ENCODE measurements at places on chromosomes 1 and 21.

- DNase-seq: no peak
Measured at GRCh38 chr21:41779659-41780058, 12.8 kb upstream of the RIPK4 start.

DNA sequence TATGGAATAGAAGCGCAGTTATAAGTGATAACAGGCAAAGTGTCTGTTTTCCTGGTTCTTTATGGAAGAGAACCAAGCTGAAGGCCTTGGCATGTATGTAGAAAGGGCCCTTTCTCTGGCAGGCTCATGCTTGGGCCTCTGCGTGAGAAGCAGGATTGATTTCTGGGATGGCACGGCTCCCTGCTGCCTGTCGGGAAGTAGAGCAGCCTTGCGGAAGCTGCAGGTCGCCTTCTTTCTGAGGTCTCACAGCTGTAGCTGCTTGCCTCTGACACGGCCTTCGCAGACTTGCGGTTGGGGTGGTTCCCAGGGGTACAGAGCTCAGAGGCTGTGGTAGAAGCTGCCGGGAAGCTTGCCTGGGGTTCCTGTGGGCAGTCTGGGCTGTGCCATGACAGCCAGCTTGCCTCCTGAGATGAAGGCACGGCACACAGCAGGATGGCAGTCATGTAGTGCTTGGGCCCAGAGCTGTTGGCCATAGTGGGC is 39.4 kb downstream of the TRAPPC10 start:
- DNase-seq: no peak

DNA sequence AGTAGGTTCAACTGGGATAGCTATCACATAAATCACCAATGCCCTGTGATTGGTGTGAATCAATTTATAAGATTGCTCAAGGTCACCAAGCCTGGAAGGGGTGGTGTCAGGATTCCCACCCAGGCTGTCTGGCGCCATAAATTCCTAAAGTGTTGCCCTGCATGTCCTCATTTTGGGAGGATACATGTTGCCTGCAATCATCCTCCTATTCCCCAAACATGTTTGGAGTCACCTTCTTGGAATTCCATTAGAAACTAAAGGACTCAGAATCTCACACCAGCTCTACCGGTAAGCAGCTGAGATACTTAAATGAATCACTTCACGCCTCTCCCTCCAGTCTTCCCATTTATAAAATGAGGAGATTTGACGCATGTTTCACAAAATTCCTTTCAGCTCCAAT is 54.1 kb upstream of the SLC45A1 start:
- DNase-seq: no peak

- no peak for DNase-seq
Measured at GRCh38 chr1:212205006-212205405, 80.2 kb upstream of the PPP2R5A start.

GRCh38 chr1:97144527-97144926 is 422.9 kb downstream of the PTBP2 start:
- DNase-seq: no peak

- DNase-seq: no peak
Measured at GRCh38 chr1:156233426-156234127, 8.4 kb upstream of the BGLAP start.

DNA sequence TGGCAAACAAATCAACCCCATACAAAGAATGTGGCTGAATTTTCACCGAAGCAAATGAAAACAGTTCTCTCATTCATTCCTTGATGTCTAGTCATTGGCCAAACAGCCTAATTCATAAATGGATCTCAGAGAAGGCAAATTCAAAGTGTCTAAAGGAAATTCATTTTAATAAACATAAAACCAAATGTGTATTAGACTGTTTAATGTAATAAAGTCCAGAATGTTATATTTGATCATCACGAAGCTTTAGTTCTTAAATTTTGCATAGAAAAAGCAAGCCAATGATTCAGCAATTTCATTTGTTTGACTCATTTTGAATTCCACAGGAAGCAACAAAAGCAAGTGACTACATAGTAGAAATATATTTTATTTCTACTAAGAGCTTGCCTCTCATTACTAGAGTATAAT is 379.2 kb upstream of the ADAMTS5 start:
- DNase-seq: no peak

- DNase-seq: no peak
Measured at GRCh38 chr1:38308780-38309179, 262.2 kb upstream of the POU3F1 start.

DNA sequence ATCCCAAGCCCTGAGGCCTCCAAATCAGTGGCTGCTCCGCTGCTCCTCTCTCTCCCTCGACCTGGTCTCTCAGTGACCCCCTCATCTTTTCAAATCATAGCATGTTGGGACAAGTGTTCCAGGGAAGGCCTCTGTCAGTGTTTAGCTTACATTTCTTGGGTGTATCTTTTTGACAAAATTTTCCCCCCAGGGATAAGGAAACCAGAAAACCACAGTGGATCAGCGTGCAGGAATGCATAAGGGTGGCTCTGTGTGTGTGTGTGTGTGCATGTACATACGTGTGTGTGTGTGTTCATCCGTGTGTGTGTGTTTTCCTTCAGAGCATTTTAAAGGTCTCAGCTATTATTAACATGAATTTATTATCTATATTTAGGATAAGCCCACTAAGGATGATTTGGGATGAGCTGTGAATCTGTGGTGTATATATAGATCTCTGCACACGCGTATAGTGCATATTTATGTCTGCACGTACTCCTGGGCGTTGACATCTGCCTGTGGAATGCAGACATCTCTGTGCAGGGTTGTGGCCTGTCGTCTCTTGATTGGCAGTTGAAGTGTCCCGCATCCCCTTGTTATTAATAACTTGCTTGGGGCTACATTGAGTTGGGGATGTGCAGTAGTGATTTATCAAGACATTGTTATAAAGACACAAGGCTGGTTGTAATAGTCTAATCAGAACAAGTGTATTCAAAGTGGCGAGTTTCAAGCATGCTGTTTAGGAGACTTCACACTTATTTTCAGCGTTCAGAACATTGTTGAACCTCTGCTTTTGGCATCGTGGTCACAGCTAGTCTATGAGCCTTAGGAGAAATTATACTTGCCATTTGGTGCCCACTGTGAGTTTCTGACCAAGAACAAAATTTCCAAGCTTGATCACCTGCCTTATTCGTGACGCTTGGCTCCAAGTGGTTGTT is 55.6 kb downstream of the GALNT2 start:
- DNase-seq: no peak

DNA sequence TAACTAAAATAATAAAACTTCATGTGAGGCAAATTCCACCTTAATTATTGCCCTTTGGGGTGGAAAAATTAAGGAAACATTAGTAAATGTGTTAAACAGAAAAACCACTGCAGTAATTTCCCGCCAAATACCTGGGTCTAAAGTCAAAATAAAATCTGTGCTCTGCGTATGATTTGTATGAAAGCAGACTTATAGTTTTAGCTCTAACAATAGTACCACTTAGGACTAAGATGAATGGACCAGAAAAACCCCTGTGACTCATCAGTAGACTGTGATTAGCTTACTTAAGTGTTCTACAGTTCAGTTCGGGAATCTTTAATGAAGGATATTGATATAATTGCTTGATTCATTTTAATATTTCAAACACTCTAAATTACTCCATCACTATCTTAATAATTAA is 23.3 kb upstream of the C1orf105 start:
- no peak for DNase-seq
